ENCODE measurements at places on chromosomes 1 and 21.

DNA sequence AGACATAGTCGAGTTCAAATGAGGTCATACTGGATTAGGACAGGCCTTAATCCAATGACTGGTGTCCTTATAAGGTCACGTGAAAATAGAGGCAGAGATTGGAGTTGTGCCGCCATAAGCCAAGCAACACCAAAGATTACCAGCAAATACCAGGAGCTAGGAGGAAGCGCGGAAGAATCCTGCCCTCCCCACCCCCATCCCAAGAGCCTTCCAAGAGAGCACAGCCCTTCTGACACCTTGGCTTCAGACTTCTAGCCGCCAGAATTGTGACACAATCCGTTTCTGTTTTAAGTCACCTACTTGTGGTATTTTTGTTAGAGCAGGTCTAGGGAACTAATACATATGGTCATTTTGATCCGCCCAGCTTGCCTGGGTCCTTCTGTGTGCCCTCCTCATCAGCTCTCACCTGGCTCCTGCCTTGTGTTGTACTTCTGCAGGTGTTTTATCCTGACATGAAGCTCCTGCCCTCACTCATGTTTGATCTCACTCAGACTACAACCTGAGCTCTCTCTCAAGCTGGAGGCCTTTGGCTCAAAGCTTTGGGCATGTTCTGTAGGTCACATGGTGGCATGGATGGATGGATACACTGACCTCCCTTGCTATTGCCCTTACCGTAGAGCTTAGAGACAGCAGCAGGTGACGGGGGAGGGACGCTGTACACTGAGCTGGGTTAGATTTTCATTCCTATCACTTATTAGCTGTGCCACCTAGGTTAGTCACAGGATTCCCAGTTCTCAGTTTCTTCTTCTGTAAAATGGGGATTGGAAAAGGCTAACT lies 10.7 kb upstream of the NUAK2 start:
- no peak for DNase-seq

GRCh38 chr21:17416139-17416538 lies 96.7 kb upstream of the CXADR start:
- DNase-seq: no peak

- no peak for DNase-seq
Observed at GRCh38 chr1:25924454-25924853, 18.2 kb upstream of the STMN1 start.

- DNase-seq: no peak
Observed at GRCh38 chr1:56447823-56448222, 131.5 kb downstream of the PLPP3 start.

DNA sequence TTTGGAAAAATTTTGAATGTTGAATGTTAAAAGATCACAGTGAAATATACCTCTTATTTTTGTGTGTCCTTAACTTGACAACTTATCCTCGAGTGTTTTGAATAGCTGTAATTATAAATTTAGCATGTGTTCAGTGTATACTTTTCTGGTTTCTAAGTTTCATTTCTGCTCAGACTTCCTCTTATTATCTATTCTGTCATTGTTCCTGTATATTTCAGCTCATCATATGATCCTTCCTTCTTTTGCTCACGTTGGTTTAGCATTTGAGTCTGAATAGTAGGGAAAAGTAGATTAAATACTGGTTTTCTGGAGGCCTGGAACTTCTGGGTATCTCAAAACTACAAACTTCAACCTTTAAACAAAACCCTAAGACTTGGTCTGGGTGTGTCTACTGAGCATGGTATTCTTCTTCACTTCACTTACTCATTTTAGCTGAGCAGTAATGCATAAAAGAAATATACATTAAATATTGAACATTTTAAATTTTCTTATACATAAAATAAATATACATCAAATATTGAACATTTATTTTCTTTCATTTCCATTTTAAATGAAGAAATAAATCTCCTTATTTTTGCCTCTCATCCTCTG lies 3.3 kb upstream of the ATP6V1G3 start:
- DNase-seq: no peak

GRCh38 chr1:235157150-235157549 lies 3.9 kb downstream of the RBM34 start:
- DNase-seq: no peak

- DNase-seq: peak; percentile 44
Observed at GRCh38 chr1:181062836-181063428, 25.6 kb upstream of the IER5 start.

DNA sequence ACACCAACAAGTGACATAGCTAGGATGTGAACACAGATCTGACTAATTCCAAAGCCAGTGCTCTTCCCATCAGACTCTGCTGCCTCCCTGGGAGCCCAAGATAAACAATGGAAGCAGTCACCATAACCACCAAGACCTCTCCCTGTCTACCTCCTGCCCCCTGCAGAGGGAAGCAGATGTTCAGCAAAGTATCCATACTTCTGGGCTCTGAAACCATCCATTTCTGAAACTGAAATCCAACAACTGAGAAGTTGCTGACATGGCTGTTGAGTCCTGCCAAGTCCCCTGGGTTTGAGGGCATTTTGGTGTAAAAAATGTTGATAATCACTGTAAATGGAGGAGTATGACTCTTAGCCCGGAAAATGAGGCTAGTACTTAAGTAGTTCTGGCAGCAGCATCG lies 102.1 kb downstream of the TYW3 start:
- no peak for DNase-seq

Data from activated naive CD8-positive, alpha-beta T cell treated with anti-CD3 and anti-CD28 coated beads, Interleukin-2, amount 10 ng/mL, durations not matched to agents 7 days and 5 days (primary cell).